ENCODE measurements at places on chromosomes 13 and 19.

DNA sequence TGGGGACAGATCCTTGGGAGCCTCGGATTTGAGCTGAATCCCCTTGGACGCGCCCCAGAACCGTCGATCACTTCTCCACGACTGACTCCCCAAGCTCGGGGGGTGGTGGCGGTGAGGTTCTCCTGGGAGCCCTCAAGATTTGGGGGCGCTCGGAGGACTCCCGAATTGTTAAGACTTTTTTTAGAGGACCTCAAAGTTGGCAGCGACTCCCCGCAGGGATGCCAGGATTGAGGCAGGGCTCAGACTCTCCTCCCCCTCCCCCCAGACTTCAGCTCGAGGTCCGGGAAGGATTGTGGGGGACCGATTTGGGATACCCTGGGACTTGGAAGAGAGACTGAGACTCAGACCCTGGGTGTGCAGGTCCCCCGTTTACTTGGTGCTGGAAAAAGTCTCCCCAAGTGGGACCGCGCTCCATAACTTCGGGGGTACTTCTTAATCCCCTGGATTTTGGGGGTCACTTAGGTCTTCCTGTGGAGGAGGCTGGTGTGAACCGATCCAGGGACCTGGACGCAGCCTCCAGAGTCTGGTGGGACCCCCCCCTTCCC is 665 bp downstream of the VASP start:
- DNase-seq = no peak

DNA sequence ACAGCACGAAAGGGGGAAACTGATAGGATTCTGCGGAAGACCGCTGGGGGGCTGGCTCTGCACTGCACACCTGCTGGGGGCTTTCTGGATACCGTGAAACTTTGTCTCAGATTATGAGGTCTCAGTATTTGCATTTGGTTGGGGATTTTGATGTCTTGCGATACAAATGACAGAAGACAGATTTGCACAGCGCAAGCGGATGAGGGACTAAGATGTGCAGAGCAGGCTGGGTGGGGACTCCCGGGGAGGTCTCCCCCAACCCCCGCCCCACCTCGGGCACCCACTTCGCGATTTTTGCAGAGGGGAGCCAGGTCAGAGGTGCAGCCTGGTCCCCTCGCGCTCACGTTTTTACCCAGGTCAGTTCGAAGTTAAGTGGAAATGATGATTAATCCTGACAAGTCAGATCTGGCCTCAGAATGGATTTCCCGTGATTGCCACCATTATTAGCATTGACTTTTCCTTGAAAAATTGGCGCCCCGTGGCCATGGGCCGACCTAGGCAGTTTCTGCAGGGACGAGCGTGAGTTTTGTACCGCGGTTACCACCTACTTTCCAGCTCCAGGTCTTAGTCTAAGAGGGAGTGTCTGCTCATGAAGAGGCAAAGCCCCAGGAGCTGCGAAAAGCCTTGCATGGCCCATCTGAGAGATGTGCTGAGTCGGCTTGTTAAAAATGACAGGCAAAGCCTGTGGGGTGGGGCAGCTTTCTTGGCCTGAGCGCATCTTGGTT is 1.3 kb upstream of the GJB2 start:
- DNase-seq = no peak

DNA sequence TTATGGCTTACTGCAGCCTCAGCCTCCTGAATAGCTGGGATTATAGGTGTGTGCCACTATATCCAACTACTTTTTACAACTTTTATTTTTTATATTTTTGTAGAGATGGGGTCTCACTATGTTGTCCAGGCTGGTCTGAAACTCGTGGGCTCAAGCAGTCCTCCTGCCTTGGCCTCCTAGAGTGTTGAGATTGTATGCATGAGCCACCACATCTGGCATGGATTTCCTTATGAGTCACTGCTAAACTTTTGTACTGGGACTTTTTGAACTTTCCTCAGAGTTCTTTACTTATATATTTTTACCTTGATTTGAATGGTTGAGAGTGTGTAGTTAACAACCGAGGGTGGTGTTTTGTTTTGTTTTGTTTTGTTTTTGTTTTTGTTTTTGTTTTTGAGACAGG is 33.4 kb downstream of the DNAJC3 start:
- DNase-seq = no peak

- peak; percentile 76 for DNase-seq
Observed at GRCh38 chr19:10431254-10431942, 11.1 kb downstream of the PDE4A start.

GRCh38 chr19:51002089-51002532 is 707 bp upstream of the KLK8 start:
- DNase-seq = no peak

DNA sequence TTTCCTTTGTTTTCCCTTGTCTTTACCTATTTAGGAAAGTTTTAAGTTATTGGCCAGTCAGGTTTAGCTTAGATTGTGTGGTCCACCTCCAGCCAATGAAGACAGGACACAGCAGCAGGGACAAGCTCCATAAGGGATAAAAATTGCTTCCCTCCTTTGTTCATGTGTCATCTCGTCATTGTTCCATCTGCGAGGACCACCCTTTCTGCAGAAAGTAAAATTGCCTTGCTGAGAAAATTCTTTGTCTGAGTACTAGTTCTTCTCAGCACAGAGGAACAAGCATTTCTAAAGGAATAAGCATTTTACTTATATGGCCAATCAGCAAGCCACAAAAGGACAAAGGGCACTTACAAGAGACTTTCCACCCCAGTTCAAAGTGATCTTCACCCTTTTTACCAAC is 11.4 kb downstream of the ZNF560 start:
- no peak for DNase-seq

GRCh38 chr13:108795841-108796240 is 166.4 kb downstream of the MYO16 start:
- no peak for DNase-seq

- DNase-seq = no peak
Observed at GRCh38 chr19:16618248-16618647, 9.8 kb downstream of the MED26 start.

GRCh38 chr13:73740666-73741065 is 393.5 kb downstream of the KLF12 start:
- DNase-seq = no peak

DNA sequence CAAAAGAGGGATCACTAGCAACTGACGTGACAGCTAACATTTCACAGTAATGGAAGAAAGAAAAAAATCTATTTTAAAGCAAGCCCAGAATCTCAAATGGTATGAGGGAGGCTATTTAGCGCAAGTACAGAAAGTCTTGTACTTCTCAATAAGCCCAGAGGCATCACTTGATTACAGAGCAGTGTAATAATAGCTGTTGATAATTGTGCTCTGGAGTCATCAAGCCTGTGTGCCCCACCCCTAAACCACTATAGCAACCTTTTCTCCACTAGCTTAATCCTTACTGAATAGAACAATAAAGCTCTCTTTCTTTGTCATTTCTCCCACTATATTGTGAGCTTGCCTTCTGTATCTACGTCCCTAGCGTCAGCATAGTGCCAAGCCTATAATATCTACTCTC is 56.6 kb downstream of the FREM2 start:
- DNase-seq = no peak

- no peak for DNase-seq
Observed at GRCh38 chr13:101523154-101524131, 71.0 kb downstream of the ITGBL1 start.

DNA sequence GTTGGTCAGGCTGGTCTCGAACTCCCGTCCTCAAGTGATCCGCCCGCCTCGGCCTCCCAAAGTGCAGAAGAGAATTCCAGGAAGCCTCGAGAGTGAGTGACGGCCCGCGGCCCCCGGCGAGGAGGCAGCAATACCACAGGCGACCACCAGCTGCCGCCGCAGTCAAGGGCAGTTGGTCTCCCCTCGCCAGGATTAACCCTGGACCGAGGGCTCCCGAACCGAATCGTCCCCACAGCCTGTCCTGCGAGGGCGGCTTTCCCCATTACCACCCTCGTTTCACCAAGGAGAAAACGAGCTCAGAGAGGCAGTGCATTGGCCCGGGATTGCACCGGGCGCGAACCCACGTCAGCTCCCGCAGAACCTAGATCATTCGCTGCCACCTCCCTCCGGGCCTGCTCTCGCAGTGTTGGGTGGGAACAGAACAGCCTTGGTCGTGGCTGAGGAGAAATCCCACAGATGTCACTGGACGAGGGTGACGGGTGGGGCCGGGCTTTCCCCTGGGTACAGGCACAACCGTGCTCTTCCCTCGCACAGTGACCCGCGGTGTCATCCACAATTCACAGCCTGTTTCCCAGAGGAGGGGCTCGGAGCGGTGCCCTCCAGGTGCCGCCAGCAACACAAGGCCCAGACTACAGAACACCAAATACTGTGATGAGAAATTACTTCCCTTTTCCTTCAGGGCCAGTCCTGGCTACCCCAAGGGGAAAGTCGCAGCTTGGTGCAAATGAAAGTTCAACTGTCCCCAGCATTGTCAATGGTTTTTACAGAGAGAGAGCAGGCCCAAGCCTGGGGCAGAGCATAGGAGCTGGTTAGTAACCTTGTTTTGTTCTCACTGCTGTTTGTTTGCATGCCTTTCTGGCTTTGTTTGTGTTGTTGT is 24.8 kb downstream of the C2CD4C start:
- DNase-seq = no peak

DNA sequence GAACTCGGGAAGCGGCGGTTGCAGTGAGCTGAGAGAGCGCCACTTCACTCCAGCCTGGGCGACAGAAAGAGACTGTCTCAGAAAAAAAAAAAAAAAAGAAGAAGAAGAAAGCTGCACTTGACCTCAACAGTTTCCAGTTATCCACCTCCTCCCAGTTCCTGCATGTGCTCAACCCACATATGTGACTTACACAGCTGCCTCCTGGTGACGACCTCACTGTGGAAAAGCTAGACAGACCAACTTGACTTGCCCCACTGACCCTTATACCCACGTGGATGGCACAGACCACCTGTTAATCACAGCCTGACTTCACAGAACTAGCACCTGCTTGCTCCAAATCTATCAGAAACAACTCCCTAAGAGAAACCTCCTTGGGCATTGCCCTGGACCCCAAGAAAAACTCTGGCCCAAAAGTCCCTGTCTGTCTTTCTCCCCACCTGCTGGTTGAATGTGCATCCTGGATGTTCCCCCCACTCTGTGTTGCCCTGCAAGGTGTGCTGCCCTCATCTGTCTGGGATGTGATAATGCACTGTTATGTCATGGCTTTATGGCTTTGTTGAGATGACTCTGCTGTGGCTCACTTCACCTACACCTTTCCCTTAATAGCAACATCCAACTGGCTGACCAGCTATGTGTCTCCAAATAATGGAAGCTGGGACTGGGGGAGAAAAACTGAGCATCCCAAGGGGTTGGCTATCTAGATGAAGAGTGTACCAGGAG is 2.8 kb downstream of the ZNF20 start:
- DNase-seq = peak; percentile 69

GRCh38 chr19:54255105-54255775 is 1.8 kb downstream of the LILRB5 start:
- DNase-seq = no peak

DNA sequence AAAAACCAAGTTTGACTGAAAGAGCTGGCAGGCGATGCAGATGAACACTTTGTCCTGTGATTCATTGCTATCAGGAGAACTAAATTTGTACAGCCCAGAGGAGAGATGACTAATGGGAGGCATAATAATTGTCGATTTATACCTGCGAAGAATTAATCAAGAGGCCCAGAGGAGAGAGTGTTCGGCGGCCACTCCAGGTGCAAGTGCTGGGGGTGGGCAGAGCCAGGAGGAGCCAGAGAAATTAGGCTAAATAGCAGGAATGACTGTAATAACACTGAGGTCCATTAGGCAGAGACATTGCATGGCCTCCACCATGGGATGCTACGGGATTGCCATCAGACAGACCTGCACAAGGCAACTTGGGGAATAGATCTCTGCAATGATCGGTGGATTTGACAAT is 107.7 kb upstream of the UQCRFS1 start:
- no peak for DNase-seq

DNA sequence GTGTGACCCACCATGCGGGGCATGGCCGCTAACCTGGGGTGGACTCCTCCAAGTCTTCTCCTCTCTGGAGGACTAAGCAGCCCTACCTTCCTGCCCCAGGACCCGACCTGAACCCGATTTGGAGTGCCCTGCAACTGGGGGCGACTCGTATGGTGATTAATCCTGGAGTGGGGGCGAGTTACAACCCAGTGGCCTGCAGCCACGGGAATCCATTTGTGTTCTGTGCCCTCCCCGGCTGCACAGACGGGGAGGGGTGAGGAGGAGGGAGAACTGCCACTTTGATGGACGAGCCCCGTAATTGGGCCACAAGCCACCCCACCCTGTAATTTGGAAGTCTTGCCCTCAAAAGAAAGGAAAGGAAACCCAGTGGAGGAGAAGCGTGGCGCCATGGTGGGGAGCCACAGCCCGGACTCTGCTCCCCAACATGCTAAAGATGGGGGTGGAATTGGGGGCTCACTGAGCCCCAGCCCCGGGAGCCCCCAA is 18.0 kb downstream of the PRR36 start:
- no peak for DNase-seq

DNA sequence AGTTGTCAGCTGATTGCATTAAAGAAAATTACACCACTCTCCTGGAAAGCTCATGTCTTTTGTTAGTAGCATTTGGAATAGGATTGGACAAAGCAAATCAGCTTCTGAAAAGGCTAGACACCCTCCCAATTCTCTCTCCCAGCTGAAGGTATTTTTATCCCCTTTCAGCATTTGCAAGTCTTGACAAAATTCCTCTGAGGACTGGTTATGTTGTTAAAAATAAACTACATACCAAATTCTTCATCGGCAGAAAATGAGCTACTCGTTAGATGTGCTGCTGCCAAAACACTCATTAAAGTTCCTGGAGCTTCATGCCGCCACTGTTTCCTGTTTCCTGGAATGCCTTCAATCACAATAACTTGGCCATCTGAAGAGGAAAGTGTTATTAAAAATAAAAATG is 37.1 kb downstream of the UTP14C start:
- no peak for DNase-seq

DNA sequence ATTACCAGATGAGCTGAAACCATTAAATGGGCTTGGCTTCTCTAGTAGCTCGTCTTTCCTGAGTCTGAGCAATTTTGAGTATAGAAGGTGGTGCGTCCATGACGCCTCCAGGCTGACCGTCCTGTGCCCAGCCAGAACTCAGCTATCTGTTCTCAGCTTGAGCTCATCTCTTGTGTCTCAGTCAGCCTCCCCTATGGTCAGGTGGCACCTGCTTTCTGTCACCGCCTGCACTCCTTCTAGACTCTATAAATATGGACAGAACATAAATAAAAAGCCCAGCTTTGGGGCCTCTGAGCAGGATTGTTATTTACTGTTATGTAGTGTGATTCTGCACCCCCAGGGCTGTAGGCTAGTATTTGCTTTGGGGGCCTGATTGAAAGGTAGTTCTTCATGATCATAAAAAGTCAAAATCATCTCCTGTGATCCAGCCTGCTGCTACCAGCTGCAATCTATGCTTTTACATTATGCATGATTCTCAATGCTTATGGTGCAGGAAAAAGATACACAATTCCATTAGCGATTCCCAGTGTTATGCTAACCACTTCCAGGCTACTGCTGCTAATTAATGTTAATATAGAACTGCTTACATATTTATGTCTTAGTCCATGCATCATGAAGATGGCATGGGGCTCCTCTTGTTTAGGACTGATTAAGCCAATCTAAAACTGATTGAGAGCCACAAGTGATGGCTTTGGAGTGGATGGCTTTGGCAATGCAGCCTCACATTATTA is 72.5 kb upstream of the TMTC4 start:
- DNase-seq = no peak

DNA sequence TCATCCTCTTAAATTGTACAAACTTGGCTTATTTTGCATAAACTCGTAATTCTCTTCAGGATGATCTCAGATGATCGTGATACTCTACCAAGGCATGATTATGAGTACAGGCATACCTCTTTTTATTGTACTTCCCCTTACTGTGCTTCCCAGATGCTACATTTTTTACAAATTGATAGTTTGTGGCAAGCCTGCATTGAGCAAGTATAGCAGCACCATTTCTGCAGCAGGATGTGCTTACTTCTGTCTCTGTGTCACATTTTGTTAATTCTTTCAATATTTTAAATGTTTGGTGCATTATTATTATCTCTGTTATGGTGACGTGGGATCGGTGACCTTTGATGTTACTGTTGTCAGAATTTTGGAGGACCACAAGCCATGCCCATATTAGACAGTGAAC is 752.3 kb downstream of the PCDH9 start:
- no peak for DNase-seq
